ENCODE measurements at places on chromosomes 7 and 10.

DNA sequence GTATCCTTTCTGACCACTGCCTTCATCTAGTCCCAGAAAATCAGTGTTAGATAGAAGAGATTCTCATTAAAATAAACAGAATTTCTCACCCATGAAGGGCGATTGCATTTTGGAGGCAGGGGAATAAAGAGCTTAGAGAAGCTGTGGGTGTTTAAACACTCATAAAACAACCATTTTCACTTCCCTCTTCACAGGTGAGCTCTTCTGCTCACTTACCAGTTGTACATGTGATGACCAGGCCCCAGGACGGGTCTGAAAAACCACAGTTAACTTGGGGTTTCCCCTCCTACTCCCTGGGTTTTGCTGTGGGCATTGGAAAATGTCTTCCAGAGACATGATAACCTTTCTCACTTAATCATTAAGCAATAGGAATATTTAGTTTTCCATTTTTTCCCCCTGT lies 411.6 kb upstream of the DPP6 start:
- no peaks in the 10 kb centered on the region for H3K27me3 ChIP-seq
- H3K27ac ChIP-seq: no peak overlapping the region
- H3K36me3 ChIP-seq: no peaks in the 10 kb centered on the region
- no peak overlapping the region for H3K4me3 ChIP-seq

DNA sequence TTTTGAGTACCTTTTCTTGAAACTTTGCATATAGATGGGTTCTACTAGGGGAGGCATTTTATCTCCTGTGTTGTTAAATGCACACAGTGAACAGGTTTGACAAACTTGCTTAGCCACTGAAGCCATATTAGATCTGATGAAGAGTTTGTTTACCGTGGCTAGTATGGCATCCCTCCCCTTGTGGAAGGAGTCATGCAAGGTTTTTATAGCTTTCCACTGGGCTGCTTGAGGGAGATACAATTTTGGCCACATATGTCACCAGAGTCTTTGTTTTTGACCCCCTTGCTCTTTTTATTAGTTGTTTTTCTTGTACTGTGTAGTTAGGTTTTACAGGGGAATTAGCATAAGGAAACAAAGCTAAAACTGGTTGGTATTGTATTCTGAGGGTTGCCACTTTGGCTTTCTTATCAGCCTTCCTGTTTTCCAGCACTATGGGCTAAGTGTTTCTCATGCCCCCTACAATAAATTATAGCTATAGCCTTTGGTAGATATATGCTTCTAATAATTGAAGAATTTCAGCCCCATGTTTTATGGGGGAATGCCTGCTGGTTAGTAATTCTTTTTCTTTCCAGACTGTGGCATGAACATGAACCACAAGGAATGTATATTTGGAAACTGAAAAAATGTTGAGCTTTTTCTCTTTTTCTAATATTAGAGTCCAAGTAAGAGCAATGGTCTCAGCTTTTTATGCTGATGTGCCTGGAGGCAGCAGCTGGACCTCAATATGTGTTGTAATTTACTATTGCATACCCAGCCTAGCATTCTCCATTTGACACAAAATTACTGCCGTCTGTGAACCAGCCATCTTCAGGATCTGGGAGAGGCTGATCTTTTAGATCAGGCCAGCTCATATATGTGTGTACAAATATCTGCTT lies 18.4 kb upstream of the STEAP2 start:
- no peak for DNase-seq
- H3K4me3 ChIP-seq: no peak overlapping the region
- no peaks in the 10 kb centered on the region for H3K4me1 ChIP-seq
- H3K27ac ChIP-seq: no peak overlapping the region

GRCh38 chr10:96228408-96228994 lies 42.9 kb downstream of the BLNK start:
- no peak overlapping the region for H3K27ac ChIP-seq
- no peaks in the 10 kb centered on the region for H3K27me3 ChIP-seq
- H3K4me1 ChIP-seq: no peaks in the 10 kb centered on the region
- H3K4me3 ChIP-seq: no peak overlapping the region
- no peak for DNase-seq

- no peaks in the 10 kb centered on the region for H3K36me3 ChIP-seq
- H3K4me1 ChIP-seq: no peaks in the 10 kb centered on the region
- no peak for DNase-seq
- no peak overlapping the region for H3K4me3 ChIP-seq
- H3K27me3 ChIP-seq: peaks cover 9% of the 10 kb centered on the region
Measured at GRCh38 chr10:128971374-128972035, 495.5 kb upstream of the MGMT start.

DNA sequence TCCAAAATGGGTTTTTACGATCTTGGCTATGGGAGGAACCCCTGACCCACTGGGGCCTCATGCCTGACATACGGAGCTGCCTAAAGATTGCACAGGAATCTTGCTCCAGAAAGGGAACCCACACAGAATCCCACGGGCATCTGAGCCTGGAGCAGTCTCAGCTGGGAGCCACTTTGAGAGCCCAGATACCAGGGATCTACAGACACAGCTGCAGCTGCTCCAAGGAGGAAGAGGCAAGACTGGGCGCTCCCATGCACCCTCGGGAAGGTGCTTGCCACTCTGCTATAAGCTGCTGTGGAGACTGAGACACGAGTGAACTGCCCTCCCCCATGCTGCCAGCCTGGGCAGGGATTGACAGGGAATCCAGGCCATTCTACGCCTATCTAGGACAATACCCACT lies 202.5 kb downstream of the REEP3 start:
- no peaks in the 10 kb centered on the region for H3K36me3 ChIP-seq
- H3K4me1 ChIP-seq: peaks cover 2% of the 10 kb centered on the region
- DNase-seq: no peak
- no peaks in the 10 kb centered on the region for H3K27me3 ChIP-seq
- H3K4me3 ChIP-seq: no peak overlapping the region
- H3K27ac ChIP-seq: no peak overlapping the region

DNA sequence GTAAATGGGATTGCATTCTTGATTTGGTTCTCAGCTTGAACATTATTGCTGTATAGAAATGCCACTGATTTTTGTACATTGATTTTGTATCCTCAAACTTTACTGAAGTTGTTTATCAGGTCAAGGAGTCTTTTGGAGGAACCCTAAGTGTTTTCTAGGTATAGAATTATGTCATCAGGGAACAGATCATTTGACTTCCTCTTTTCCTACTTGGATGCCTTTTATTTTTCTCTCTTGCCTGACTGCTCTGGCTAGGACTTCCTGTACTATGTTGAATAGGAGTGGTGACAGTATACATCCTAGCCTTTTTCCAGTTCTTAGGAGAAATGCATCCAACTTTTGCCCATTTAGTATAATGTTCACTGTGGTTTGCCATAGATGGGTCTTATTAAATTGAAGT lies 48.8 kb downstream of the ANXA8 start:
- no peaks in the 10 kb centered on the region for H3K4me1 ChIP-seq
- H3K27me3 ChIP-seq: peaks cover 33% of the 10 kb centered on the region
- DNase-seq: no peak
- H3K4me3 ChIP-seq: no peak overlapping the region

GRCh38 chr7:103154042-103154441 lies 5.1 kb upstream of the NAPEPLD start:
- H3K27me3 ChIP-seq: no peaks in the 10 kb centered on the region
- H3K4me1 ChIP-seq: peaks cover 2% of the 10 kb centered on the region
- DNase-seq: no peak
- H3K4me3 ChIP-seq: no peak overlapping the region
- H3K36me3 ChIP-seq: no peaks in the 10 kb centered on the region

- no peak overlapping the region for H3K4me3 ChIP-seq
- H3K27ac ChIP-seq: no peak overlapping the region
- H3K4me1 ChIP-seq: no peaks in the 10 kb centered on the region
- H3K27me3 ChIP-seq: peaks cover 3% of the 10 kb centered on the region
- DNase-seq: no peak
Measured at GRCh38 chr7:100532165-100533022, 6.6 kb upstream of the AGFG2 start.

Measured in mesenchymal stem cell (in vitro differentiated cells and primary cell).